AG04450 (cell line): ENCODE measurements at places on chromosomes 3 and 15.

DNA sequence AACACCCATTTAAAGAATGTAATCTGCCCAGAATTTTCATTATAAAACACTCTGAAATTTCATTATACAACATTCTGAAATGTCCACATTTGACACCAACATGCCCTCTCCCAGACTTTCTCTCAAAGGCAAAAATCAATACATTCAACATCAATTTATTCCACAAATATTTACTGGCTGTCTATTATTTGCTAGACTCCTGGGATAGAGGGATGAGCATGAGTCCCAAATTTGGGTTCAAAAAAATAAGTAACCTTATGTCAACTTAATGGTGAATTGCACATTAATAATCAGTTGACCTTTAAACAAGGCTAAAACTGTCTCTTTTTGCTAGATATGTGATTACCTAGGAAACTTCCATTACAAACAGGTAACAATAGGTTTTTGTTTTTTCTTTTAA is 109.0 kb downstream of the SERPINI1 start:
- no peak for DNase-seq

DNA sequence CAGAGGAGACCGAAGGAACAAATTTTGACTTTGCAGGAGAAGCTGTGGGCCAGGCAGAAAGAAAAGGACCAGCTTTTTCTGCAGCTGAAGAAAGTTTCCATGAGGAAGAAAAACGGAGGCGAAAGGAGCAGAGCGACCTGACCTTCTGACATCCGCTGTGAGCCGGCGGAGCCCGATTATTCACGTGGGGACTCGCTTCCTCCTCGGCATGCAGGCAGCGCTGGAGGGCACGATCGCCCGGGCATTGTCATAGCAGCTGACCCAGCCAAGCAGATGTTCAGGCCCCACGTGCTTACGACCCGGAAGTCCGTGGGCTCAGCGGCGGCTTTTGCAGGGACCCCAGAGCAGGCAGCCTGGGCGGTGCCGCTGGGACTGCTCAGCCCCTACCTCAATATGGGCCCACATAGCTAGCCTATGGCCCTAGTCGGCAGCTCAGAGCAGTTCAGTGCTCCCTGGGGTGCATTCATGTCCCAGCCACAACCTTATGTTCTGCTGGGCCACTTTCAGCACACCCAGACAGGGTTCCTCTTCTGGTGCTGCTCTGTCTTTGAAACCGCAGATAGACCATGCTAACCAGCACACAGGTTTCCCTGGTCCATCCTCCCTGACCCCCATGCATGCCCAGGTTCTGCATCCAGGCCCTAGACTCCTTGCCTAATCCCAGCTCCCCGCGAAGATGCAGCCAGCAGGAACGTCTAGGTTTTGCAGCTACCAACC is 10.5 kb upstream of the EIF4A2 start:
- DNase-seq: no peak

- no peak for DNase-seq
Measured at GRCh38 chr3:140341817-140342403, 336.0 kb upstream of the TRIM42 start.

DNA sequence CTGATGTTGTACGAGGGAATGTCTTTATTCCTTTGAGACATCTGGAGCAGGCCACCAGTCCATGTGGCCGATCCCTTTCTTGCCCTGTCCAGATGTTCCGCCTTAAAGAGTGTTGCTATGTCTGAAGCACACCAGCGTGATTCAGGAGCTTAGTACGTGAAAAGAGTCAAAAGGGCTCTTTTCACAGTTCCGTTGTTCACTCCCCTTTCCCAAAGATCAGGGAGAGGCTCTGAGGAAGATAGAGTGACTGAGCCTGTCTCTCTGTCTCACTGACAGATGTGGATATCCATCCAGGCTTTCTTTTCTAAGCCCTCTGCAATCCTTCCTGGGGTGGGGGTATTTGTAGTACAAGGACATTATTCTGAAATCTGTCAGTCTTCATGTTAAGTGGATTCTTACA is 262.5 kb upstream of the LRTM1 start:
- DNase-seq: no peak

GRCh38 chr3:32428092-32429068 is 36.7 kb downstream of the CMTM7 start:
- DNase-seq: no peak

DNA sequence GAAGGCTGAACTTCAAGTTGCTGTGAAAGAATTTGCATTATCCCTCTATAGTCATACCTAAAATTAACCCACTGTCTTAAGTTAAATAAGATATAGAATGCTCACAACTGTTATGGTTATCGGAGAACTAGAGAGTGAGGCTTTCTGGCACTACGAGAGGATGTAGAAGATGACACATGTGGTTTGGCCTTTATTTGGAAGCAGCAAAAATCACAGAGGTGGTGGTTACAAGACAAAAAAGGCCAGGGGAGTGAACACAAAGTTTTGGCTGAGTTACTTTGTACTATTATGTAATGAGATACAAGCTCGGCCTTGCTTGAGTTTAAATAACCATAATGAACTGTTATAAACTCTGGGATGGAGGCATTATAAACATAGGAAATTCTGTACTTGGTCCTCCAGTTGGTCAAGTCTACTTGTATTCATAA is 78.3 kb upstream of the ICE2 start:
- no peak for DNase-seq

DNA sequence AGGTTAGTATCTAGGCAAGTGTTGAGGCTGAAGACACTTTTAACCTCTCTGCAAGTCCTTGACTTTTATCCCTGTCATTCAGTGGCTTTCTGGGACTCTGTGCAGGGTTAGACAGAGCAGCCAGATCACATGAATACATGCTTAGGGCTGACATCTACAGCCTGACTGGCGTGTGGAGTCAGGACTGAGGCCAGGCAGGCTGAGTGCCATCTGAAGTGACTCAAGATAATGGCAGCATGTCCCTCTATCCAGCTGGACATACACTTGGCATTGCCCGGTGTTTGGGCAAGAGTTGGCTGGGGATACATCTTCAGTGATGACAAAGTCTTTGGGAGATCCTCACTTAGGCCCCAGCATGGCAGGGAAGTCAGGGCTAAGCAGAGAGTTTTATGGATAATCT is 22.4 kb downstream of the DUOX2 start:
- DNase-seq: no peak

- no peak for DNase-seq
Measured at GRCh38 chr3:126137490-126138130, 42.8 kb downstream of the ALDH1L1 start.

DNA sequence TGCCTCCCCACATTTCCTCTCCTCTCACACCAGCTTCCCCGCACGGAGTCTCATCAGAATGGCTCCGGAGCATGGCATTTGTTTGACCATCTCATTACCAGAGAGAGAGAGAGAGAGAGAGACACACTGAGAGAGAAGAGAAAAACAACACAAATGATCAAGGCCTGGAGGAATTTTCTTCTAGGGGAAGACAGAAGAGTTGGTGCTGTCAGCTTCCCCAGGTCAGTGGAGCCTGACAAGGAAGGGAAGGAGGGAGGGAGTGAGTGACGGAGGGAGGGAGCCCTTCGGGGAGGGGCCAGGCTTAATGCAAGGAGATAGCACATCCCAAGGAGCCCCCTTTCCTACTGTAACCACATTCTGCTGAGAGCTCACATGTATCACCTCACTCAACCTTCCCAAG is 9.1 kb downstream of the ST8SIA2 start:
- no peak for DNase-seq

DNA sequence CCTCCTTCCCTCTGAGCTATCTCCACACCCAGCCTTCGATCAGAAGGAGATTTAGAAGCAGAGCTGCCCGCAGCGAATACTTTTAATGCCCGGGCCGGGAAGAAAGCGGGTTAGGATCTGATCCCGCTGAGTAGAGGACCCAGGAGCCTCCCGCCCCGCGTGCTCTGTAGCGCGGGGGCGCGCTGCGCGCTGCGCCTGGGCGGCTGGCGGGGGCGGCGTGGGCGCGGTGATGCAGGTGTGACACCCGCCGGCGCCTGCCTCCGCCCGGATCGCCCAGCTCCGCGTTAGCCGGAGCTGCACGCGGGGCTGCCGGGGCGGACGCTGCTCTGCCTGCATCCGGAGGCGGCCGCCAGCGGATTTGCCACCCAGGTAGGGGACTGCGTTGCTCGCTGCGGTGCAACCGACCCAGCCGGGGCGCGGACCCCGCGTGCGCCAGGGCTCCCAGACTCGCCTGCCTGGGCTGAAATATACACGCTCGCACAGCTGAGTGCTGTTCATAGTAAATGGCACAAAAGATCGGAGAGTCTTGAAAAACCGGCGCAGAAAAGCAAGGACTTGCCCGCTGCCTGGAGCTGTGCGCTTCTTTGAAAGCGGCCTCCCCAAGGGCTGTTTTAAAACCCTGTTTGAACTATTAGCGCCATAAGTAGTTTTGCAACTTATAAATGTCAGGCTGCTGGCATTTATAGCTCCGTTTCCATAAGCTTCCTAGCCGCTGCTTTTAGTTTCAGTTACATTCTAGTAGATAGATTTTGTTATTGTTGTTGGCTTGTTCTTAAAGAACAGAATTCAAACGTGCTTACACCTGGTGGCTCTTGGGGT is at the start of gene SV2B:
TSS of gene SV2B (plus strand) at position 263 of the 819 bp plus-strand sequence. CDS start 126,007 bp downstream, outside the sequence.
- DNase-seq: no peak

DNA sequence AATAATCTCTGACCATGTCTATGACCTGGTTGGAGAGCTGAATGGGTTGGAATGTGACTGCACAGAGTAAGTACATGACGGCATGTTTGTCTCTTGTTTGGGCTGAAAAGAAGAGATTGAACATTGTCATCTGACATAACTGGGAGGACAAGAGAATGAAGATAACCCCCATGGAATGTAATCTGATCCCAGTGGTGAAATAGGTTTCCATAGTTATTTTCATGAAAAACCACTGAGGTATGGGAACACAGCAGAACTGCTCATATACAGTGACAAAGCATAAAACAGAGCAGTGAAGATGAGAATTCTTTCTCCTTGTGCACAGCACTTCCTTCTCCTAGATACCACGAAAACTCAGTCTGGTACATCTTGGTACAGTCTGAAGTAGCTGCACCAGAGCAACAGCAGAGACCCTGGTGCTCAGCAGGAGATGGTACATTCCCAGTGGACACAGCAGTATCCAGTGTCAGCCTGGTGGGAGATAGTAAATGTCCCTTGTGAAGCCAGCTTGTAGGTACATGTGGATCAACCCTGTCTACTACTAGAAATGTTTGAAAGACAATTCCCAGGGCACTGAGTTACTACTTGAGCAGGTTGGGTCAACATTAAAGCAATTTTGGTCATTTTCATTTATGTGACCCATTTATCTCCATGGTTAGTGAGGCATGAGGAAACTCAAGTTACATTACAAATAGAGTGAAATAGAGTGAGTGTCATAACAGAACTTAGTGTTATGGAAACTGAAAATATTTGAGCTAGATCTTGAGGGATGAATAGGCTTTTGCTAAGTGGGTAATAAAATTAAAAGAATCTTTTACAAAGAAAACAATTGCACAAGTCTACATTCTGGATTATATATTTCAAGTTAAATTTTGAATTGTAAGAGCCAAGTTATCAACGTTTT is 178.3 kb downstream of the SUCNR1 start:
- no peak for DNase-seq

DNA sequence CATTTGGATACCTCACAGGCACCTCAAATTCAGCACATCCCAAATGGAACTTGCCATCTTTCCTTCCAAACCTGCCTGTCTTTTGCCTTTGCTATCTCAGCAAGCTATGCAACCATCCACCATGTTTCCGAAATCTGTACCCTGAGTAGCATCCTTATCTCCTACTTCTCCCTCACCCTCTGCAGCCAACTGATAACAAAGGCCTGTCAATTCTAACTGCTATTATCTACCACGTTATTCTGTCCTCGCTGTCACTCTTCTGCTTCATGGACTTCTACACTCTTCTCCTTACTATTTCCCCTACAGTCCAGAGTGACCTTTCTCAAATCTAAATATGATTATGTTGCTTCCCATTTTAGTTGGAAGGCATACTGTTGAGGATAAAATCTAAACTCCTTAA is 25.5 kb upstream of the TAFA4 start:
- DNase-seq: no peak

DNA sequence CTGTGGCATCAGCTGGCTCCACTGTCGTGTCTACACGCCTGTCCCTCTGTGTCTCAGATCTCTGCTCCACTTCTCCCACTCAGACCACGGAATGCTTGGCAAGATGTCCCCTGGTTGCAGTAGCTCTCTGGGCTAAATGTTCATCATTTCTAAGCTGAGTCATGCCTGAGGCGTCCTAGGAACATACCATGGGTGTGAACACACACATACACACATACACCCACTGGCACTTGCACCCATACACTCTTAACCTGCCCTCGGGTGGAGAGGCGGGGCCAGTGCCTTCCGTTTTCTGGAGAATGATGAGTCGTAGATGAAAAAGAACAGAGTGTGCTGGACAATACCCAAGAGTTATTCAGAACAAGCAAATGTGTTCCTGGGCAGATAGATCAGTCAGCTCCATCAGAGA is 72.4 kb downstream of the SENP2 start:
- peak; percentile 94 for DNase-seq
